ENCODE measurements at places on chromosomes 5 and 9.

DNA sequence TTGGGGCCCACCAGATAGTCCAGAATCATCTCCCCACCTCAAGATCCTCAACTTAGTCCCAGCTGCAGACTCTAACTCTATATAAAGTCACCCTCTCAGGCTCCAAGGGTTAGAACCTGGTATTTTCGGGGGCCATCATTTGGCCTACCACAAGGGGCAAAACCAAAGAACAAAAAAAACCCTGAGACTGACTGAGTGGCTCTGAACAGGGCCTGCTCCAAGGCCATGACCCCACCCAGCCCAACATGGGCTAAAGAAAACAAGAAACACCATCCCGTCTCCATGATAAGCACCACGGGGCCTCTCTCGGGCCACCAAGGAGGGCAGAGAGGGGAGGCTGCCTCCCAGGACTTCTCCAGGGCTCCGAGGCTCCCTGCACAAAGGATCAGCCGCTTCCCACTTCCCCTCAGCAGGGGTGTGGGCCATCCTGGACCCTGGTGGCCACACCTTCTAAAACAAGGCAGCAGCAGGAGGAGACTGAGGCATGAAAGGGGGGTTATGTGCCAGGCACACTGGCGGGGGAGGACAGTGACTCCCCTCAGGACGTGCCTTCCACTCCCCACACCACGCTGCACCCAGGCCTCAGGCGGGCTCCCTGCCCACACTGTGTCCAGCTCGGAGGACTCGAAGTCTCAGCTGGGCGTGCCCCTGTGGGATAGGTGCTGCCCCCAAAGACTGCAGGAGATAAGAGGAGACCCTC, 51.5 kb downstream of the SEMA4D start:
- no peak for DNase-seq

DNA sequence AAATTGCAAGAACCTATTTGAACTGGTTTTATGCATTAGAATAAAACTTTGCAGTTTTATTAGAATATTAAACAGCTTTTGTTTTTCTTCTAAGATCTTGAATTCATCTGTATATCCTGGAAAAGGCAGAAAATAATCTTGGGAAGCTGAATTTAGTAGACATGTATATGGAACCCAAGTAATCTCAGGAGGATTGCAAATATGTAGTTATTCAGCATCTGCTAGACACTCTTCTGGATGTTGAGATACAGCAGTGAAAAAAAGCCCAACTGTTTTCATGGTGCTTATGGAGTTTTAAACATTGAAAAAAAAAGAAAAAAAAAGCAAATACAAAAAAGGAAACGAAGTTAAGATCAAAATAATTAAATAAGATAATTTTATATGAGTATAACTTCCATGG, 922.2 kb upstream of the SEMA6A start:
- DNase-seq, result no peak

DNA sequence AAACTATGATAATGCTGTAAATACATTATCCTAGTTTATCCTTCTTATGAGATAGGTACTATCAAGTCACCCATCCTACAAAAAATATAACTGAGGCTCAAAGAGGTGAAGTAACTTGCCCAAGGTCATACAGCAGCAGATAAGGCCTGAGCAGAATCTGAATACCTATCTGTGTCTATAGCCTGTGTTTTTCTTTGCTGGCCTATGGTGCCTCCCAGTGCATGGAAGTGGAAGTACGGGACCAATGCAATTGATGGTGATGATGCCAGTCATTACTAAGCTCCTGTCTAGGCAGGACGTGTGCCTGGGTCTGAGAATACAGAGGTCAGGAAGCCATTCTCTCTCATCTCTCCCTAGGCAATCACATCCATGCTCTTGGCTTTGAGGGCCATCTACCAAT, 67.8 kb downstream of the FAT2 start:
- DNase-seq, result no peak

DNA sequence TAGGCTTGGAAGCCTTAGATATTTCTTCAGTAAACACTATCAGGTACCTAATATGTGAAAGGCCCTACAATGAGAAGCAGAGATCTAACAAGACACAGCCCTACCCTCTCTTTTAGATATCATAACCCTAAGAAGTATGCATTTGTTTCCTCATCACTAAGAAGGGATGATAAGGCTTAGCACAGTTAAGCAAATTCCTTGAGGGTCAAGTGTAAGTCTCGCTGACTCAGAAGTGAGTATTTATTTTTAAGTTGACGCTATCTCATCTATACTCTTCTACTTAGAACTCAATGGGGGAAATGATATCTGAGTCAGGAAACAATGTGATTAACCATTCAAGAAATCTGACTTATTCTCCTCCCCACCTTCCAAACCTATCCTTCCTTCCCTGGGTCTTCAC, 149.7 kb downstream of the ESM1 start:
- DNase-seq, result no peak

DNA sequence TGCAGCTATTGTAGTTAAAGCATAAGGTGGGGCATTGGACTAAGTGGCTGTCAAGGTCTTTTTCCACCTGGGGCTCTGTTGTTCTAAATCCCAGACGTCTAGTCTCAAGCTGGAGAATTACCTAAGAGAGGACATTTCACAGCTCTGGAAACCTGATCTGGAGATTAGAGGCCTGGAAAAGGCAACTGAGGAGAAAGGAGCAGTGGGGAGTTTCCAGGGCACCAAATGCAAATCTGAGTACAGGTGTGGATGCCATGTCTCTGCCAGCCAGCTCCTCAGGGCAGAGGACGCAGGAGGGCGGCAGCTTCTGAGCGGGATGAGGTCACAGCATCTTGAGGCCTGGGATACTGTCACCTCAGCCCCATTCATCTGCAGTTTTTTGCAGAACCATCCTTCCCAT, 65.2 kb downstream of the PPARGC1B start:
- DNase-seq, result no peak

DNA sequence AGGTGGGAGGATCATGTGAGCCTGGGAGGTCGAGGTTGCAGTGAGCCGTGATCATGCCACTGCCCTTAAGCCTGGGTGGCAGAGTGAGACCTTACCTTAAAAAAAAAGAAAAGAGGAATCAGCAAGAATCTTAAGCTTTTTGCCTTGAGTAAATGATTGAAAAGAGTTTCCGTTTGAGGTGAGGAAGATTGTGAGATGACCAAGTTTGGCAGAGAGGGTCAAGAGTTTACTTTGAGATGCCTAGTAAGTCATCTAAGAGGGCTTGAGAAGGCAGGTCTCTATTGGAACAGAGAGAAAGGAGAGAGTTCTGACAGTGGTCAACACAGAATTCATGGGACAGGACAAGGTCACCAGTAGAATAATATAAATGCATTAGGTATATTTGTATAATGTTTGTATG, 572.1 kb downstream of the TLE4 start:
- no peak for DNase-seq

DNA sequence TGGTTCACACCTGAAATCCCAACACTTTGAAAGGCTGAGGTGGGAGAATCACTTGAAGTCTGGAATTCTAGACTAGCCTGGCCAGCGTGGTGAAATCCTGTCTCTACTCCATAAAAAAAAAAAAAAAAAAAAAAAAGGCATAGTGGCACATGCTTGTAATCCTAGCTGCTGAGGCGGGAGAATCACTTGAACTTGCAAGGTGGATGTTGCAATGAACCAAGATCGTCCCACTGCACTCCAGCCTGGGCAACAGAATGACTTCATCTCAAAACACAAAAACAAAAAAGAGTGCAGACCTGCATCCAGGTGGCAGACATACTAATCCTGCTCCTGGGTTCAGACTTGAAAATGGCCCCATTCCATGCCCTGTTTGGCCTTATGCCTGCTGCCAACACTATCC, 21.8 kb upstream of the ADAMTS19 start:
- no peak for DNase-seq

DNA sequence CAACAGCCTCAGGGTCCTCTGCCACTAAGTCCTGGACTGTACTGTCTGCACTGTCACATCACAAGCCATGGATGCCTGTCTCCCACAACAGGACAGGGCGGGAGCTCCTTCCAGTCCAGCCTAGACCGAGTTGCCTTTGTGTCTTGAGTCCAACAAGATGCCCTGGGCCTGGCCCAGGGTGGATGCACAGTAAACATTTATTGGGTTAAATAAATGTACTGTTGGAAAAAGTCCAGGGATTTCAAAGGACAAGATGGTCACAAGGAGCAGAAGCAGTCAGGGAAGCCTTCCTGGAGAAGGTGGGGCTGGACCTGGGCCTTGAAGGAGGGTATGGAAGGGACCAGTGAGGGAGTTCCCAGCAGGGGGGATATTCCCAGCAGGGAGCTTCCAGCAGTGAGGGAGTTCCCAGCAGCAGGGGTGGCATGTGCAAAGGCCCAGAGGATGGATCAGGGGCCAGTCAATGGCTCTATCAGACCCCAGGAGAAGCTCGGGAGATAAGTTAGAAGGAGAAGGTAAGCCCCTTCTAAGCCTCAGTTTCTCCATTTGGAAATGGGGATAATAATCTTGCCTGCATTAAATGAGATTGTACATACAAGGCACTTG, 72.7 kb upstream of the NEURL1B start:
- DNase-seq, result no peak
